Fibroblast of skin of back (primary cell): ENCODE measurements at places on chromosomes 3 and 15.
A peak's percentile ranks its signal among the peaks of the same experiment; 100 is the strongest.

GRCh38 chr15:71437919-71438318, 322.6 kb downstream of the THSD4 start:
- DNase-seq, result no peak

- no peak for DNase-seq
Measured at GRCh38 chr3:13684350-13684749, 135.4 kb downstream of the FBLN2 start.

- no peak for DNase-seq
Measured at GRCh38 chr15:57747206-57747896, 40.8 kb downstream of the POLR2M start.

DNA sequence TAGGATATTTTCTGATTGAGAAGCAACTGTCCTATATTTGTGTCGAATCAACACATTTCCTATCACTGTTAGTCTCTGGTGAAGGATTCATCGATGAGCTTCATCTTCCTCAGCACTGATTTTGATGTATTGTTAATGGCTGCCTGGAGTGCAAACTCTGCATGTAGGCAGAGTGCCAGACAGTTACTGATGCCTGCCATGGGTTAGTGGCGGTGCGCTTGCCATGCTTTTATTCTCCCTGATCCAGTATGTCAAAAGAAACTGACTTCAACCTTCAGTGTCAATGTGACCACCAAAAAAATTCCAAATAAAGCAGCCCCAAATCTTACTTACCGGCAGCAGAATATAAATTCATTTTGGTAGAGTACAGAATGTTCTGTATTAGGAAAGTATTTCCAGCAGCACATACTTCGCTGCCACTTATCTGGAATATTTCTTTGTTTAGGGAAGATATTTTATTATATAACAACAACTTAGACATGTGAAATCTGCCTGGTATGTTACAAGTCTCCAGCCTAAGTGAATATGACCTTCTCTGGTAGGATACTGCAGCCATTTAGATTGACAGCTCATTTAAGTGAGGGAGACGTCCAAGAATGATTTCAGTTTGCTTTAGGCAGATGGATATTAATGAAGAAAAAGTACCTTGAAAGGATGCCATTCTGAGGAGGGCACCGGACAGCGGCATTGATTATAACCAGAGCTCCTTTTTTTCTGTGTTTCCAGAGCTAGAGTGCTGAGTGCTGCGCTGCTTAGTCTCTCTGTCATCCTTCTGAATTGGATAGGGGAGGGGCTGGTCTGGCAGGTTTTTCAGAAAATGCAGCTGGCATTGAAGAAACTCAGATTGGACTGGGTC, 59.9 kb downstream of the ARHGEF26 start:
- no peak for DNase-seq

DNA sequence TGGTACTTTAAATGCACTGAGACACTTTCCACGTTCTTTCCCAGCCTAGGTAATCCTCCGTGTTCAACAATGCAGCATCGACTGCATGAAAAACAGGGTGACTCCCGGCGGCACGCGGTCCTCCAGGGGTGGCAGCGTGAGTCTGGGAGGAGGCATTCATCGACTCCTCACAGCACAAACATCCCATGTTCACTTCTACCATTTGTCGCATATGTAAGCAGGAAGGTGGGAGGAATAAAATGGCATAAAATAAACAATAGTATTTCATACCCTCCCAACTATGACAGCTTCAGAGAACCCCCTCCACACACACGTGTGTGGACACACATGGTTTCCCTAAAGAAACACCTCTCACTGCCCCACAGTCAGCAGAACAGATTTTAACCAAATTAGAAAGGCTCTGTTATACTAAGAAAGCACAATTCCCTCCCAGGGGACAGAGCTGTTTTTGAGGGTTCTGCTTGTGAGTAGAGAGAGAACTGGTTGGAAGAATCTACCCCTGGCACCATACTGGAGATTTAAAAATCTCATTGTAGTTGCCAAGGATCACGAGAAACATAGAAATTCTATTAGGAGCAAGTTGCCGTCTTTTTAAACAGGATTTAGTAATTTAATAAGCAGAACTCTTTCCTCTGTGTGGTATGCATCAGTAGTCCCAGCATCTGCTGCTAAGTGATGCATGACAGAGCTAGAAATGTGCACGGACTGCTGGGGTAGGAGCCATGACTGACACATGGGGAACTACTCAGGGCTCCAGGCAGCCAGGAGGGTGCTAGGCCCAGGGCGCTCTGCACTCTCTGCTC, 6.0 kb downstream of the FAM43A start:
- DNase-seq, result peak; percentile 25

GRCh38 chr15:58070801-58071418, 5.4 kb upstream of the ALDH1A2 start:
- peak; percentile 60 for DNase-seq

GRCh38 chr3:101950985-101951733, 101.8 kb downstream of the NFKBIZ start:
- DNase-seq, result no peak

- no peak for DNase-seq
Measured at GRCh38 chr3:6354653-6355052, 506.3 kb upstream of the GRM7 start.

GRCh38 chr3:168885028-168885427, 778.5 kb downstream of the MECOM start:
- peak; percentile 50 for DNase-seq

DNA sequence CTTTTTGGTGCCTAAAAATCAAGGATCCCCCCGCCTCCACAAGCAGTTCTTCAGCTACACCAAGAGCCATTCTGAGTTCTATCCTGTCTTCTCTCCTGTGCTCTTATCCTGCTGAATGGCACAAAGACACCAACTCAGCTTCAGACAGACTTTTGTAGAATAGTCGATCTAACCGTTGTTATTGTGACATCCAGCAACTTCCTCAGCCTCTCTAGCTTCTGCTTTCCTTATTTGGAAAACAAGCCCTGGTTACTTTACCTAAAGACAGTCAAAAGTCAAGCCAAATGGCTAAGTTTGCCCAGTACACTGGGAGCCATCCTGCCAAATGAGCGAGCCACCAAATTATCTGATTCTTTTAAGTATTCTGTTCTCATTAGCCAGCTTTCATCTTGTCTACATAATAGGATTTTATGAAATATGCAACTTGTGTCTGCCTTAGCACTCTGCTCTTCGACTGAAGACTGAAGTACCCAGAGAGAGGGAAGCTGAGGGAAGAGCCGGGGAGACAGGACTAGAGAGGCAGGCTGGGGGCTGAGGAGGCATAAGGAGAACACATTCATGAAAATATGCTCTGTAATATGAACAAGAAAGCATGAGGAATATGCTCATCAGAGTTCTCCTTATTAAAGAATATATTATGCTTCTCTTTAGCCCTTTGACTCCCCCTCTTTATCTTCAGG, 35.1 kb downstream of the LYZL4 start:
- DNase-seq, result no peak

DNA sequence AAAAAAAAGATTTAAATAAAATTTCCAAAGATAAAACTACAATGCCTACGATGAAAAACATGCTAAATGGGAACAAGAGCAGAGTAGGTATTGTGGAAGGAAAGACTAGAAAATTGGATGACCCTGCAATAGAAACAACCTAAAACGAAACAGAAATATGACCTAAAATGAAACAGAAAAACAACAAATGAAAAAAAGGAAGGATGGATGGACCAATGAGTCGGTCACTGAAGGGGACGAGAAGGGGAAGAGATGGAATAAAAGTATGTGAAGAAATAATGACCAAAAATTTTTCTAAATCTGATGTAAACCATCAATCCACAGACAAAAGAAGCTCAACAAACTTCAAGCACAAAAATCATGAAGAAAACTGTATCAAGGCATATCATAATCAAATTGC, 44.8 kb downstream of the TBC1D2B start:
- DNase-seq, result no peak

DNA sequence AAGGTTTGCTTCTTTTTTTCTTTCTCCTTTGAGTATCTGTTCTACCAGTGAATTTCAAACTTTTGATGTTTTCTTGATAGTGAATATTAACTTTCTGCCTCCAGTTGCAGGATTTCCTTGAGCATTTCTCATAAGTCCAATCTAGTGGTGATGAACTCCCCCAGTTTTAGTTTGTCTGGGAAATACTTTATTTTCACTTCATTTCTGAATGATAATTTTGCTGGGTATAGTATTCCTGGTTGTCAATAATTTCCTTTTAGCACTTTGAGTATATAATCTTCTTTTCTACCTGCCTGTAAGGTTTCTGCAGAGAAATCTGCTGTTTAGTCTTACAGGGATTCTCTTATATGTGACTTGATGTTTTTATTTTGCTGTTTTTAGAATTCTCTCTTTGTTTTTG, 21.0 kb downstream of the TPRG1 start:
- no peak for DNase-seq

DNA sequence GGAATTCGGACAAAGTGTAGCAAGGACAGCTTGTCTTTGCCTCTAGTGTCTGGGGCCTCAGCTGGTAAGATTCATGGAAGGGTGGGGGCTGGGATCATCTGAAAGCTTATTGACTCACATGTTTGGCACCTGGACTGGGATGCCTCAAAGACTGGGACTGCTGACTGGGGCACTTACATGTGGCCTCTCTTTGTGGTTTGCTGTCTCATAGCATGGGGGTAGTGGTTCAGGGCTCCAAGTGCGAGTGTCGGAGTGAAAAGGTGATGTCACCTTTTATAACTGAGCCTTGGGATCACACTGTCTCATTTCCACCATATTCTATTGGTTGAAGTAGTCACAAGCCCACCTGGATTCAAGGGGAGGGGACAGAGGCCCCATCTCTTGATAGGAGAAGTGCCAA, 6.8 kb downstream of the MFSD1 start:
- peak; percentile 55 for DNase-seq

DNA sequence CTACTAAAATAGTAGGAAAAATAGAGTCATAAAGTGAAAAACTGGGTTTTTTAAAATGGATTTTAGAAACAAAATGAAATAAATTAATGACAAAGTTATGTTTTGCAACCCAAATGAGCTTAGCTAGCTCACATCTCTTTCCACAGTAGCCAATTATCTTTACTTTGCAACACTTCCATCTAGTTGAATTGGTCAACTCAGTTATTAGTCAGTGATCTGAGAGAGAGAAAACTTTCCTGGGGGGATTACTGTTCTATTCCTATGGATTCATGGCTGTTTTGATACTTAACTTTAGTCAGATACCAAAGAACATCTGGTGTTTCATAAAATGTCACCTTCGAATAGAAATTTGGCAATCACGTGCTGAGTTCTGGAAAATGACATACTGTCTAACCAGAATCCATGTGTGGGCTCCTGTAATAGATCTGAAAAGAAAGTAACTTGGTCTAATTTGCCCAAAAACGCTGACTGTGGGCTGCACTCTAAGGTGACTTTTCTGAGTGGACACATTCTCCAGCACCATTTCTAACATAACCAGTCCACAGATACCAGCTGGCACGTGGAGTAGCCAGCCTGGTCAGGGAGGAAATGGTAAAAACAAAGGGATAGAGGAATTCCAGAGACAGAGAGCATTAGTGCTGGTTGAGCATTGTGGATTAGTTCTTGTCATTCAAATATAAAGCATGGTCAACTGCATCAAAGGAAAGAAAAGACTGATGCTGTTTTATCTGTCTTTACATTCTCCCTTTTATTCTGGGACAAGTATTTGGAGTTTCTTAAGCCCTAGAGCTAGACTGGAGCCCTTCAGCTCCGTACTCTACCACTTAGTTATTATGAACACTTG, 45.2 kb upstream of the CCDC80 start:
- DNase-seq, result no peak
